Activated T-helper 9 cell treated with anti-CD3 and anti-CD28 coated beads, Interleukin-2, amount 50 U/mL, for 16 hours (primary cell): ENCODE measurements at places on chromosomes 6 and 20.

DNA sequence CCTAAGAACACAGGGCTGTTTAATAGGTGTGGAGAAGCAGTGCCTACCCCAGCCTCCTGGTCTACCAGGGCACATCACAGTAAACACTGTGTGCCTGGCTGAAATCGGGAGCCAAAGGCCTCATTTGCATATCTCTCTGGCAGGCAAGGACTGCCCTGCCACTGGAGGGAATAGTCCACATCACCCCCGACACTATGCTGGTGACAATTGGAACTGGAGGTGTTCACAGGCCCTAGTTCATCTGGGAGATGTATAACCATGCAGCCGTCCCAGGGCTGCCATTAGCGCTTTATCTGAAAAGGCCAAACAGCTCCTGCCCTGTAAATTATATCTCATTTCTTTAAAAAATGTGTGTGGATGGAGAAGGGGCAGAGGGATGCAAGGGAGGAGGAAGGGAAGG lies 150.3 kb downstream of the LINC00237 start:
- no peak for DNase-seq

GRCh38 chr6:5670811-5671561 lies 335.7 kb downstream of the NRN1 start:
- no peak for DNase-seq

- DNase-seq: no peak
Observed at GRCh38 chr20:5430670-5431069, 113.9 kb upstream of the PROKR2 start.

DNA sequence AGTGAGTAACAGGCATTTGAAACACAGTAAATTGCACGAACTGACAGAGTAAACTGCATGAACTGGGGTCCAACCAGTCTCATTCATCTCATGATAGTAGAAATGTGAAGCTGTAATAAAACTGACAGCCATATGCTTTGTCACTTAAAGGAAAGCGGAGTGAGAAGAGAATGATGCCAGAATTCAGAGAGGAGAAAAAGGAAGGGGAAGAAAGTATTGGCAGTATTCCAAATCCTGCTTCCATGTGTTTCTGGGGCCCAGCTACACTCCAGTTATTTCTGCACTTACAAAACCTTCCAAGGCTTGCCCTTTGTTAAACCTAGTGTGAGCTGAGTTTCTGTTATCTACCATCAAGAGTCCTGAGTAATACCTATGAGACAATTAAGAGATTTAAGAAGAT lies 17.2 kb downstream of the SNX14 start:
- no peak for DNase-seq

- DNase-seq: no peak
Observed at GRCh38 chr20:32068174-32068573, 16.1 kb downstream of the HCK start.

- DNase-seq: no peak
Observed at GRCh38 chr20:34579191-34579978, 20.9 kb downstream of the MAP1LC3A start.

DNA sequence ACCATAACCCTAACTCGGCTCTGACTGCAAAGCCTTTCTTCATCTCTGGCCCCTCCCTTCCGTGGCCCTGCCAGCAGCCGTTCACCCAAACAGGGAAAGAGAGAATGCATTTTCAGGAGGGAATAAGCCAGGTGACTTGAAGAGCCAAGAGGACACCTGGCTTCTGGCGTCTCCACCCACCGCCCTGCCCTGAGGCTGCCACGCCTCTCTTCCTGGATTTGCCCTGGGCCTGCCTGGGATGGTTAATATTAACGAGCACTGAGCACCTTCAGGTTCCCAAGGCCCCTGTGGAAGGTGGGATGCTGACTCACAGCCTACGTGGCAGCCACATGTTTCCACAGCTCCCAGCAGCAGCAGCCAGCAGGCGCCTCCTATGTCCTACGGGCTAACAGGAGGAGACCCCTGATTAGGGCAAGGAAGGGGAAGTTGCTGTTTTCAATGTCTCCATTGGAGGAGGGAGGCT lies 138.0 kb upstream of the RREB1 start:
- DNase-seq: no peak

DNA sequence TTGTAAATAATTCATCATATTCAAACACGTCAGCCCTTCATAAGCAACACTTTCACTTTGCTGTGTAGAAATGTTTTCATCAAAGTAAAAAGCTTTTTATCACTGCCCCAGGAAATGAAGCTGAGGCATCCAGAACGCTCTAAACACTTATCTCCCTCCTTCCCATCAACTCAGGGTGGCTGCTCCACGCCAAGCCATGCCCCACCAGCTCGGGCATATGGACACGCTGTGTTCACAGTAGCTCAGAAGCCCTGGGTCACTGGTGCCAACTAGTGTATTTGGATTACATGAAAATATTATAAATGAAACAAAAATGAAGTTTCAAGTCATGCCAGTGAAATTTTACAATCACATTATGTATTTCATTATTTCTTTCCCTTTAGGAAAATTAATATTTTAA lies 10.3 kb downstream of the PDE10A start:
- no peak for DNase-seq

DNA sequence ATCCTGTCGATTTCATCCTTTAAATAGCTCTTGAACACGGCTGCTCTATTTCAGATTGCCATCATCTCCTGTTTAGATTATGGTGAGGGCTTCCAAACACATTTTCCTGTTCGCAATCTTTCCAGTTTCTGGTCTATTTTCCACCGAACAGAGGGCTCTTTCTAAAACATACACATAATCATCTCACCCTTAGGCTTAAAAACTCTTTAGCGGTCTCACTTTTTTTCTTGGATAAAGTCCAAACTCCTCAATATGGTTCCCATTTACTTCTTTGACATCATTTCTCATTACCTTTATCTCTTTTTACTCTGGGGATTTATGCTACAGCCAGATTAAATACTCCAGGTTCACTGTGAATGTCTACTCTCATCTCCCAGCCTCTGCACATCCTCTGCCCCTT lies 103.4 kb upstream of the STMND1 start:
- DNase-seq: no peak
